ENCODE measurements at places on chromosomes 6 and 20.

DNA sequence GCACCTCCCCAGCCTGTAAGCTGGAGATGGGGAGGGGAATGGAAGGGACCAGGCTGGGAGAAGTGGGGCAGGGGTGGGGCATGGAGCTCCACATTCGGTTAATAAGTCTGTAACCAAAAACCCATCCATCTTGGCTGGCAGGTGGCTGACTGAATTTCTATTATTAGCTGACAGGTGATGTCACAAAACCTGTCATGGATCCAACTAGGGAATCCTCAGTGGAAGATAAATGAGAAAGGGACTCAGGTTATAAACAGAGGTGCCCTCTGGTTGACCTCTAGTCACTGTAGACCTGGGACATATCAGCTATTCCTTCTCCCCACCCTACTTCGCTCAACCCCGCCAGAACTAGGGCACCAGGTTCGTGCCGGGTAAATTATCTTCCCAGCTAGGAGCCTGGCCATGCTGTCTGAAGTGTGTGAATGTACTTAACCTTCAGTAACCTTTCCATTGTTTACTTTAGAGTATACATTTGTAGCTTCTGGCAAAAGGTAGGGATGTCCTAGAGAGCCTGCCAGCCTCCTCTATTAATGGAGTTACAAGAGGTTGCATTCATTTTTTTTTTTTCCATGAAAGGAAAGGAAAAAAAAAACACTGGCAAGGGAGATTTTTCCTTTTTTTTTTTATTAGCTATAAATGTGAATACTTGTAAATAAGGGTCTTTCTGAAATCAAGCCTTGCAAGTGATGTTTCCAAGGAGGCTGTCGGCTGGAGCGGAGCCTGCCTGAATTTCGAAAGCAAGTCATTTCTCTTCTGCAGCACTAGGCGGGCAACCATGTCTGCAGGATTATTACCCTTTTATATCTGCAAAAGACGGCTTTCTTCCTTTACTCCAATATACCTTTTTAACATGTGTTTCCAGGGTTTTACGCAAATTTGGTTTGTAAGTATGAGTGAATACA is 135.9 kb downstream of the TMEM242 start:
- DNase-seq: no peak

DNA sequence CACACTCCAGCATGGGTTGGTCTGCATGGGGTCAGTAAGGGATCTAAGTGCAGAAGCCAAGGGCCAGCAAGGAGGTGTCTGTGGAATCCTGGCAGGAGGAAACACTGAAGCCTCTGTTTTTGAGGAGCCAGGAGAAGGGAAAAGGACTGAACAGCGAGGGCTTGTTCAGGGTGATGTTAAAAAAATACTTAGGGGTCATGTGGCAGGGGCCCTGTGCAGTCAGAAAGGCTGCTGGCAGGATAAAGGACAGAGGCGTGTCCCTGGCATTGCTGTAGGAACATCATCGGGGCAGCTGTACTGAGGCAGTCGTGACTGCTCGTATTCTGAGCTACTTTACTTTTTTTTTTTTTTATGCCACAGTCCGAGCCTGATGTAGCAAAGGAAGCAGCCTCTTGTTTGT is 127.1 kb upstream of the ZFP64 start:
- no peak for DNase-seq

DNA sequence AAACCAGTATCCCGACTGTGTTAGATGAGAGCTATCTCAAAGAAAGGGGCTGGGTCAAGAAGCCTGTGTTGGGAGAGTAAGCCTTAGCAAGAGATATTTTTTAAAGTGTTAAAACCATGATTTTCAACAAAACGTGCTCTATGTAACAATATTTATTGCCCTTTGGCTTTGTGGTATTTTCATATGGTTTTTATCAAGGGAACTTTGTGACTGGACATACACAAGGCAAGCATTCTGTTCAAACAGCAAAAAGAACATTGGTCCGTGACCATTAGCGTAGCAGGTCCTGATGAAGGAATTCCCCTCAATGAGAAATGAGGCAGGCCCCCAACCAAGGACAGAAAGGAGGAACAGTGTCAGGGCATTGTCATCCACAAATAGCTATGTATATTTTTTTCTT is 222.6 kb downstream of the MYLK4 start:
- DNase-seq: no peak

DNA sequence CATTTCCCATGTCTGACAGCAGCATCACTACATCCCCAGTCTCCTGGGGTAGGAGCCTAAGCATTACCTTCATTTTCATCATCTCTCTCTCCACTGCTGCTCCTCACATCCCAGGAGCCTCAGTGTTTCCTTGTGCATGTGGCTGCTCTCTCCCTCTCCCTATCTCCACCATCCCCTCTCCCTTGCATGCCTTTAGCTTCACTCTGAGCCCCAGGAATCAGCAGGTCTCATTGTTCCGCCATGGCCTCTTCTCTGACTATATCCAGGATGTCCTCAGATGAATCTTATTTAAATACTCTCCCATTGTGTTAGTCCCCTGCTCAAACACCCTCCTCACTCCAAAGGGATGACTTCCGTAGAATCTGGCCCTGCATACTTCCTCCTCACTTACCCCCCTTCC is 79.4 kb downstream of the FAXC start:
- no peak for DNase-seq

DNA sequence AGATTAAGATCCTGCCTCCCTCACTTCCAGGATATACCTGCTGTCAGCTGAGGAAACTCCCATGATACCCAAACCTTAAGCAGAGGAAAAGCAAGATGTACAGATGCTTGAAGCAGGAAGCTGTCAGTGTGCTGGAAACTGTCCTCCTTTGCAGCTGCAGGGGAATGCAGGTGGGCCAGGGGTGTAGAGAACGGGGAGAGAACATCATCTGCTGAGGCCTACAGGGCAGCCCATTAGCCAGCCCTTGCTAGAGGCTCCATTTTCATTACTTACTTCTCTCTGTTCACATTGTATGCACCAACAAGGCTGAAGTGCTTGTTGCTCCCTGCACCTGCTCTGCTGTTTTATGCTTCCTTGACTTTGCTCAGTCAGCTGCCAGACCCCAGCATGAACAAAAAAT is 119.1 kb downstream of the PRND start:
- no peak for DNase-seq

- no peak for DNase-seq
Observed at GRCh38 chr6:64325093-64325492, 689.5 kb downstream of the PHF3 start.

DNA sequence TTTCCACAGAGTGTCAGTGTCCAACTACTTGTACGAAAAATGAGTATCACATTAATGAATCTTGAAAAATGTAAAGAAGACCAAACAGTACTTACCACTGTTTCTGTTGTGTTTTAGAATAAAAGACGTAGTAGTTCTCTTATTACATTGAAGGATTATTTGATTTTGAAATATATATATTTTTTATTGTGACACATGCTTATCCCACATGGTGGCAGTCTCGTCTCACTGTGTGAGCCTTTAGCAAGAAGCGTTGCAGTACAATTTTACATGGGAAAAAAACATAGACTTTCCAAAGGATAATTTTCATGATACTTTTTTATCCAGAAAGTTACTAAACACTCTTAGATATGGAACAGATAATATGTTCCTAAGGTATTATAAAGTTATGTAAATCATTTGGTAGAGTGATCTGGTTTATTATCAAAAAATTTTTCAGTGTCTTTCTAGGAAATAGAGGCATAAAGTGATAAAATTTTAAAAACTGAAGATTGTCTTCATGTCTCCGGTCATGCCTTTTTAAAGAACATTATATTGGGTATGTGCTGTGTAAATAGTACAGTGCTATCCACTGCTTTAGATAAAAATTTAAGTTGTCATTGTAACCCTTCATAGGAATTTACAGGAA is 117.5 kb upstream of the SAMD5 start:
- no peak for DNase-seq

- no peak for DNase-seq
Observed at GRCh38 chr6:6804843-6805615, 216.5 kb downstream of the LY86 start.

- no peak for DNase-seq
Observed at GRCh38 chr6:128410584-128410983, 109.8 kb downstream of the PTPRK start.

GRCh38 chr6:146913842-146914488 is 290.3 kb upstream of the STXBP5 start:
- no peak for DNase-seq

GRCh38 chr6:90285611-90286381 is 10.8 kb downstream of the BACH2 start:
- peak; percentile 56 for DNase-seq

DNA sequence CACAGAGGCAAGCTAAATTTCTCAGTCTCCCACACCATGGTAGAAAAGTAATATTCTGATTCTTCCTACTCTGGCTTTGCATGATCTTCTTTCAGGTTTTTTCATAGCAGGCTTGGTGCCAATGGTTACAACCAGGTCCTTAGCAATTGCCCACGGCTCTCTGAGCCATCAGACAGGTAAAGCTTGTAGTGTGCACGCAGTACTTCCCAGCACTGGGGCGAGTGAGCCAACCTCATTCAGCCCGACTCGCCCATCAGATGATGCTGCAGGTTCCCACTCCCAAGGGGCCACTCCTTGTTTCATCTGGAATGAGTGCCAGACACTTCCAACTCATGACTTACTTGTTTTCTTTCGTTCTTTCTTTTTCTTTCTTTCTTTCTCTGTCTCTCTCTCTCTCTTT is 78.3 kb downstream of the PERP start:
- DNase-seq: no peak

GRCh38 chr20:60587986-60588385 is 629.8 kb downstream of the CDH26 start:
- no peak for DNase-seq

GRCh38 chr20:44215125-44215524 is 4.6 kb upstream of the OSER1 start:
- DNase-seq: no peak

GRCh38 chr6:110476046-110476849 is at the start of gene SLC22A16:
Gene SLC22A16, minus strand, starts transcription at chr6:110476613. Its CDS starts 39 bp downstream, at chr6:110476574.
- no peak for DNase-seq

- DNase-seq: no peak
Observed at GRCh38 chr6:25278261-25278913, 787 bp upstream of the CARMIL1 start.

- DNase-seq: no peak
Observed at GRCh38 chr6:132142768-132143167, 191.6 kb upstream of the CCN2 start.

DNA sequence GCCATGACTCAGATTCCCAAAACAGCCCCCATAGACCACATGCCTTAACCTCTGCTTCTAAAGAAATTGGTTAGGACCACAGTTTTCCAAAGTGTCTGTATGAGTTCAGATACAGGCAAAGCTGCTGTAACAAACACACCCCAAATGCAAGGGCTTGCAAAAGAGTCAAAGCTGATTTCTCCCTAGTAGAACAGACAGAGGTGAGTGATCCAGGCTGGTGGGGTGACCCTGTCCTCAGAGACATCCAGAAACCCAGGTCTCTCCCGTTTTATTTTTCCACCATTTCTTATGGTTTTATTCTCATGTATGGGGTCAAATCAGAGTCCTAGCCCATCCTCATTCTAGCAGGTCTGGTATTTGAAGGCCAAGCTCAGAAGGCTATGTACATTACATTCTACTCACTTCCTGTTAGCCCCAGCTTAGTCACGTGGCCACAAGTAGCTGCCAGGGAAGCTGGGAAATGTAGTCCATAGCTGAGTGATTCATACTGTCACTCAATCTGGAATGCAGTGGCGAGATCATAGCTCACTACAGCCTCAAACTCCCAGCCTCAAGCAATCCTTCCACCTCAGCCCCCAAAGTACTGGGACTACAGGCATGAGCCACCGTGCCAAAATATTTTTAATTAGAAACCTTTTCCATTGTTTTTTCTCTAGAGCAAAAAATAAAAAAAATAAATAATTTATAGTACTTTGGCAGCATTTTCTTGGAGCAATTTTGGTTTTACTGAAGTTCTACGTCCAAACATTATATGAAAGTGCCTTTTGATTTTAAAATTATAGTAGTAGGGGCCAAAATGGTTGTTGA is 175.2 kb downstream of the ZMYND8 start:
- no peak for DNase-seq

DNA sequence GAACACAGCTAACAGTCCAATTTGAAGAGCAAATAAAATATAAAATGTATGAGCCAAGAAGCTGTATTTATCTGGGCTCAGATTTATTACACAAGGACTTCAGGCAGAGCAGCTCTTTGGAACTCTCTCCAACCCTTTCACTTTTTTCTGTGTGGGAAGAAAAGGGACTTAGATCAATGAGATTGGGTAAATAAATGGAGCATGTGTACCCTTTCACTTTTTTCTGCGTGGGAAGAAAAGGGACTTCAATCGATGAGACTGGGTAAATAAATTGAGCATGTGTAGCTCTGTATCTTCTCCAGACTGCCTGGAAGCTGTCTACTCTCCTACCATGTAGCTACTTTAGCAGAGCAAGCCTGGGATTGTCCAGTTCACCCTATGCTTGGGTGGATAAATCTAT is 10.7 kb downstream of the SLC17A3 start:
- no peak for DNase-seq

Data from esophagus squamous epithelium (tissue), 5 donors.